Activated naive CD4-positive, alpha-beta T cell treated with anti-CD3 and anti-CD28 coated beads, Interleukin-2, amount 10 ng/mL, durations not matched to agents 7 days and 5 days (primary cell): ENCODE measurements at places on chromosomes 3 and 15.
A peak's percentile ranks its signal among the peaks of the same experiment; 100 is the strongest.

- DNase-seq, result peak; percentile 82
Measured at GRCh38 chr15:79923079-79923514, 26.3 kb upstream of the MTHFS start.

DNA sequence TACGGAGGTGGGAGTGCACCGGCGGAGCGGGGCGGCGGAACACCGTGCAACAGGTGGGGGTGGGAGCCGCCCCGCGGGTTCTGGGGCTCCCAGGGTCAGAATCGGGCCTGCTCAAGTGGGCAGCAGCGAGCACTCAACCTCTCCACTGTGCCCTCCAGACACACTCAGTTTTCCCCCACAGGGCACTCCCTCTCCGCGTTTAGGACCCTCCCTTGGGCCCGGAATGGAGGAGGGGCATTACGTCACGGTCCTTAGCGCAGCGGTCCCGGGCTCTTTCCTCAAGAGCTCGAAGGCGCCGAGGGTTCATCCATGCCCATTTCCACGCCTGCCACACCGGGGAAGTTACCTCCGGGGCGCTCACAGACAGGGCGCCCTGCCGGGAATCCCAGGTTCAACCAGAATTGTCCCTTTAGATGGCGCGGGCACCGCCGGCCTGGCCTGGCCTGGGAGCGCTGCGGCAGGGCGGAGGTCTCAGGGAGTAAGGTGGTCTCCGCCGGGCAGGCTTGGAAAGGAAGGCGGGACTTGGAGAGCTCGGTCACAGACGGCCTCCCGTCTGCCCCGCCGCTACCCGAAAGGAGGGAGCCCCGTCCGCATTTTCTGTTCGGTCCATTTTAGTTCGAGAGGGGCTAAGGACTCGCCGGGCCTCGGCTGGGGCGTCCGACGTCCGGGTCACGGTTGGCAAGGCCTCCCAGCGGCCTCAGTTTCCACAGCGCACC is 5.1 kb downstream of the RNU6-1 start:
- DNase-seq, result no peak

DNA sequence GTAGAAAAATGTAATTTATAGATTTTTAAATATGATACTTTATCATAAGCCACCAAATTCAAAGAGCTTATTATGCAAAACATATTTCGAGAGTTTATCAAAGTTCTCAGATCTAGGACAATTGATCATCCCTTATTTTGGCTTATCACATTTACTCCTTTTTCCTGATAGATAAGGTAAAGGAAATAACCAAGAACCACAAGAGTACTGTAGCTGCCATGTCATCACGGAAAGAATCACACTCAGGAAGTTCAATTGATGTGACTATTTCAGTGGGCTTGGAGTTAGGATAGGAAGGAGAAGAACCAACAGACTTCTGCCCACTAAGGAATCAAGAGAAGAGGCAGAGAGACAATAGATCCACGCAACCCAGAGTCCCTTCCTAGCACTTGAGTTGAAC is 142.7 kb upstream of the TMCO5A start:
- DNase-seq, result no peak

DNA sequence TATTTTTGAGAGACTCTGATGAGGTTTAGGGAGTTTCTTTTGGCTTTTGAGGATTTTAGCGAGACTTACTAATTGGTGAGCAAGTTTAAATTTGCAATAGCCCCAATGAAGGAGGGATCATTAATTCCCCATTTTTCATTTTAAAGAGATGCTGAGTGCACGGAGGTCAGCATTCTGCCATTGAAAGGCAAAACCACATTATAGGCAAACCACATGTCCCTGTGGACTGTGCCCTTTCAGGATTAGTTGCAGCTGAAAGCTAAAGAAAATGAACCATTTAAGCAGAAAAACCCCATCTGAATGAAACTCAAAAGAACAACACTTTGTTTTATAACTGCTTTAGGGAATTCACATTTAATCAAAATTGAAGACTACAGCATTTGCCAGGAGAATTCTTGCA is 246.5 kb downstream of the PDZRN3 start:
- no peak for DNase-seq

DNA sequence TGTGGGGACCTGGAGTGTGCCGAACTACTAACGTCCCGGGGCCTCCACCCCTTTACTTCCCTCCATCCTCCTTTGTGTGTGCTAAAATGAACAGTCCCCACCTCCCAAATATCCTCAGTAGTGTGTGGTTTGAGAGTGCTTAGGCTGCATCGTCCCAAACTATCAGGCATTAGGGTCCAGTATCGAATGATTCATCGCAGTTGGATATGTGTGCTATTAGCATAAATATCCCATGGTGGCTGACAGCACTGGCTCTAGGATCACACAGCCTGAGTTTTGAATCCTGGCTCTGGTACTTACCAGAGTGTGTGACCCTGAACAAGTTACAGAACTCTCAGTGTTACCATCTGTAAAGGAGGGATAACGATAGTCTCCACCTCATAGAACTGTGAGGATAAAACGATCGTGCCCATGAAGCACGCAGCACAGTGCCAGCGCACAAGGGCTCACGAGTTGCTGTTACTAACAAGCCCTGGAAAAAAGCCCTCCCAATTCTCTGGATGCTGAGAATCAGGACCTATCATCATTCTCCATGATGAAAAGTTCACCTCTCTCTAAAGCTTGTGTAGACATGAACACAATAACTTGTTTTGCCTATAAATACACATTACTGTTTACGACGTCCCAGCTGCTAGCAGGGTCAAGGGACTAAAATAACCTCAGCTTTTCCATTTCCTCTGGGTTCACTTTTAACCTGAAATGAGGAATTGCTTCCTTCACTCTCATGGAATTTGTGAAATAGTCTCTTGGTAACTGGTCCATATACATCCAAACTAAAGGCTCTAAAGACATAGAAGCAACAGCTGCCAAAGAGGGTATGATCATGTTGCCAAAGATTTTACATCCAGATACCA is 51.0 kb downstream of the VGLL4 start:
- no peak for DNase-seq

- DNase-seq, result peak; percentile 95
Measured at GRCh38 chr3:50237754-50238548, 1.9 kb downstream of the GNAI2 start.
